ENCODE measurements at places on chromosomes 6 and 20.

DNA sequence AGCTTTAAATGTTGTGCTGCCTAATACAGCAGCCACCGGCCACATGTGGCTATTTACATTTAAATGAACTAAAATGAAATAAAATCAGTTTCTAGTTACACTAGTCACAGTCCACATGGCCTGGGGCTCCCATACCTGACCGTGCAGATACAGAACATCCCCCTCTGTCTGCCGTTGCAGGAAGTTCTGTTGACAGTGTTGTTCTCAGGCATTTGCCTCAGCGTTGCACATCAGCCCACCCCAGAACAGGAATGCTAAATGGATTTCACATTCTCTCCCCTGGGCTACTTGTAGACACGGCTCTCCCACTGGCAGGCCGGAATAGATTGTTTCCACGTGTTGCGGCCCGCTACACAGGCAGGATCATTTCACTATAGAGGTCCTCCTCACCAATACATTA lies 26.3 kb downstream of the JAG1 start:
- DNase-seq, result peak; percentile 53

DNA sequence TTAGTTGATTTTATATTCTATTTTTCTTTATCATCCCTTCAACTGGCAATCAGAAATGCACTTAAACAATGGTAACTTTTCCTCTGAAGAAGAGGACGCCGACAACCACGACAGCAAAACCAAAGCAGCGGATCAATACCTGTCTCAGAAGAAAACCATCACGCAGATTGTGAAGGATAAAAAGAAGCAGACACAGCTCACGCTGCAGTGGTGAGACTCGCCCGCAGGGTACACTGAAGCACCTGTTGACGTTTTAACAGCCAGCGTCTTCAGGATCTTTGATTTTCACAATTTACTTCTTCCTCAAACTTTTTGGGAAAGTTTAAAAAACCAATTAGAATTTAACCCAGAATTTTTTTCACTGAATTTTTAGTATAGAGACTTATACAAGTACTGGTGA lies 701 bp downstream of the RFX6 start:
- DNase-seq, result peak; percentile 23

GRCh38 chr20:32480371-32481241 lies 104.5 kb downstream of the NOL4L start:
- peak; percentile 62 for DNase-seq

GRCh38 chr6:9408402-9409117 lies 973.2 kb upstream of the SLC35B3 start:
- DNase-seq, result no peak

DNA sequence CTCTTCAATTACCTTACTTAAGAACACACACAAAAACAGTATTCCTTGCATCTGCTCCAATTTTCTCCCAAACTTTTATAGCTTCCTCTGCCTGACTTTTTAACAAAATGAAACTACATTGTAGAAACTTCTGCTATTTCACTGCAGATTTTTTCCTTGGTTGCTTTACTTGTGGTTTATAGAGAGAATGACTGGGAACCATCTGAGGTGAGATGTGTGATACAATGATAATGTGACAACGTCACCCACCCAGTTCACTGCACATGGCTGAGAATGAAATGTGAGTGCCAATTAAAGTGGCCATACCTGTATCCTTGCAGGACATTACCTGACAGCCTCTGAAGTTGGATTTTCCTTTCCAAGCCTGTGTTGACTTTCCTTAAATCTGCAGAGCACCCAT lies 258.4 kb downstream of the CD83 start:
- no peak for DNase-seq

DNA sequence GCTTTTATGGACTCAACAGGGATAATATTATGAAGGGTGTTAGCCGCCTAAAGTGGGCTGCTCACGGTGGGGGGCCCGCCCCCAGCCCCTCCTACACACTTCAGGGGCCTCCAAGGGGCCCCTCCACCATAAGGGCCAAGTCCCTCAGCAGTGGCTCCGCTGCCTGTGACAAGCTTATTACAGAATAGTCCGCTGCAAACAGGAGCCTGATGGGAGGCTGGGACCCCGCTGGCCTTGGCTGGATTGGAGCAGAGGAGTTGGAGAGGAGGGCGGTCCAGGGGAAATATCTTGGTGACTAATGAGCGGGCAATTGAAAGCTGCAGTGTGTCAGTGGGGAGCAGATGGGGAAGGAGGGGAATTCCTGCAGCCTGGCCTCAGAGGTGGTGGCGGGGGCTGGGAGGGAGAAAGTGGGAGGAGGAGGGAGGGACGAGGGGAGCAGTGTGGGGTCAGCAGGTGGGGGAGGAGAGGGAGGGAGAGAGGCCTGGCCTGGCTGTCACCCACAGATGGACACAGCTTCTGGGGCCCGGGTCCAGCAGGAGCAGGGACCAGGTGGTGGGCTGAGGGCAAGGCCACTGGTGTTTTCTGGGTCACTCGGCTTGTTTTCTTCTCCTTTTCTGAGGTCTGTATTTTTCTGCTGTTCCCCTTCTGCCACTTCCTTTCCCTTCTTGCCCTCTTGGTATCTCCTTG lies 57.6 kb upstream of the FOXP4 start:
- peak; percentile 82 for DNase-seq

GRCh38 chr6:14119784-14120183 lies 2.2 kb downstream of the CD83 start:
- DNase-seq, result no peak

DNA sequence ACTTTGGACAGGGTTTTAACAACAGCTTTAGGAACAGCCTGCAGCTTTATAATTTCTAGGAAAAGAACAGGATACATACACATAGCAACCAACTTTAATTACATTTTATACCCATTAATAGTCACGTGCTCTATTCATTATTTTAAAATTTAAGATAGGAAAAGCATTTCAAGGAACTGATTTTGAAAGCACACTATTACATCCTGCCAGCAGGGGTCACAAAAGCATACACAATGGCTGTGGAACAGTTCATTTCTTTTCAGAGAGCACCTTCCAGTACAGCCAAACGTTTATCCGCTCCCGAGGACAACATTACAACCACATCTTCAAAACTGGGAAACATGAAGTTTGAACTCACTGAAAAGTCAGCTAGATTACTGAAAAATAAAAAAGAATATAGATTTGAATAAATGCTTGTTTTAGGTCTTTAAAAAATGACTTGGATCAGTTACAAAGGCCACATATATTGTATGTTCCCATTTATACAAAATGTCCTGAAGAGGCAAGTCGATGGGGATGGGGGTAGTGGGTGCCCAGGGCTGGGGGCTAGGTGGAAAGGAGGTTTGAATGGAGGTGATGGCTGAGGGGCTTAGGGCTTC lies 104.6 kb upstream of the EXOC2 start:
- peak; percentile 77 for DNase-seq

DNA sequence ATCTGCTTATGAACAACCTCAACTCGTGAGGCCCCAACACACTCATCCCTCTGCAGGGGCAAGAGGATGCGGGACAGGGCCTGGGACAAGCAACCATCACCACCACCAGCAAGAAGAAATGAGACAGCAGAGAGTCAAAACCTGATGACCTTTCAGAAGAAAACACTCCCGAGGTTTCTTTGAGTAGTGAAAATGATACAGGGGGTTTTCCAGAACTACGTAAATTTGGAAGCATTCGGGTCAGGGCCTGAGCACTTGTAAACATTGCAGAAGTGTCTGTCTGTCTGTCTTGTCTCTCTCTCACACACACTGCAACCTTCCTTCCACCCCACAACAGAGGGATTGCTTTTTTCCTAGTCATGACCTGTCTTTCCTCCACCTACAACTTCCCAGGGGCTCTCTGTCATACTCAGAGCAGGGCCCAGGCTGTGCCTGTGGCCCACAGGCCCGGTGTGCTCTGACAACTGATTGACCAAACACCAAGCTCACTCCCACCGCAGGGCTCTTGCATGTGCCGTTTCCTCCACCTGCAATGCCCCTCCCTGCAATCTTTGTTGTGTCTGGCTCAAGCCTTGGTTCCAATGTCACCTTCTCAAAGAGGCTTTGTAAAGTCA lies 90.9 kb downstream of the BMP7 start:
- no peak for DNase-seq

DNA sequence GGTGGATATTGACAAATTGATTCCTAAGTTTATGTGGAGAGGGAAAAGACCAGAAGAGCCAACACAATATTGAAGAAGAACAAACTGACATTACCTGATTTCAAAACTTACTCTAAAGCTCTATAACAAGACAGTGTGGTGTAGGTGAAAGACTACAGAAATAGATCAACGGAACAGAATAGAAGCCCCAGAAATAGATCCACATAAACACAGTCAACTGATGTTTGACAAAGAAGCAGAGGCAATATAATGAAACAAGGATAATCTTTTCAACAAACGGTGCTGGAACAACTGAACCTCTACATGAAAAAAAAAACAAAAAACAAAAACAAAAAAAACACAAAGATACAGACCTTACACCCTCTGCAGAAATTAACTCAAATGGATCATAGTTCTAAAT lies 50.2 kb downstream of the MAP3K5 start:
- no peak for DNase-seq
